Activated T-helper 9 cell treated with anti-CD3 and anti-CD28 coated beads, Interleukin-2, amount 50 U/mL, for 16 hours (primary cell): ENCODE measurements at places on chromosomes 7 and 10.

DNA sequence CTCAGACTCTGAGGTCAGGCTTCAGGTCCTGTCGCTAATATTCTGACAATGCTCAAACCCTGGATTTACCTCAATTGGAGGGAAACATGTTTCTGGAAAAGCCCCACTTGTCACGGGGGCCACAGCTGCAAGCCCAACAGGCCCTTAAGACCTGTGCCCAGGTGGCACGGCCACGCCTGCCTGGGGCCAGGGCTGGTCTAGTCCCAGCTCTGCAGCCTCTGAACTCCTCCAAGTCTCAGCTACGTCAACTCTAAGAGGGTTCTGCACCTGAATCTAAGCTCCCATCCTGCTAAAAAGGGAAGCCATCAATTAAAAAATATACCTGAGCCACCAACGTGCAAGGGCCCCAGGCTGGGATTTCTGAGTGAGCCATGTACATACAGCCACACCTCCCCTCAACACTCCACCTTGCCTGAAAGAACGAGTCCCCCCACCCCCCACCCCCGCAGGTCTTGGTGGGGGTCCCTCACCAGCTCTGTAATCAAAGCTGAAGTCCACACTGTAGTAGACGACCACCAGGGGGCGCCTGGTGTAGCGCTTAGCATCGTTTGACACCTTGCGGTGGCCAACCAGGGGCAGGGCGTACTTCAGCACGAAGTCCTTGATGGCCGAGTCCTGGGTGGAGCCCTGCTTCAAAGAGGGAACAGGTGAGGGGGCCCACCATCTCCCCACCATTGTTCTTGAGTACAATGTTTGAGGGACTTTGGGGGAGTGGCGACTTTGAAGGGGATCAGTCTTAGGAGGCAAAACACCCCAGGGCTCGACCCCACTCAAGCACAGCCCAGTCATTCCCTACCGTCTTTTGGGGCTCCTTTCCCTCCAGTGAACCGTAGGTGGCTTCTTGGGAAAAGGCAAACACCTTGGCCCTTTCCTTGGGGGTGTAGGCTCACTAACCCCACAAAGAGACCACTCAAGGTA lies 22.6 kb downstream of the PDIA4 start:
- peak; percentile 73 for DNase-seq

DNA sequence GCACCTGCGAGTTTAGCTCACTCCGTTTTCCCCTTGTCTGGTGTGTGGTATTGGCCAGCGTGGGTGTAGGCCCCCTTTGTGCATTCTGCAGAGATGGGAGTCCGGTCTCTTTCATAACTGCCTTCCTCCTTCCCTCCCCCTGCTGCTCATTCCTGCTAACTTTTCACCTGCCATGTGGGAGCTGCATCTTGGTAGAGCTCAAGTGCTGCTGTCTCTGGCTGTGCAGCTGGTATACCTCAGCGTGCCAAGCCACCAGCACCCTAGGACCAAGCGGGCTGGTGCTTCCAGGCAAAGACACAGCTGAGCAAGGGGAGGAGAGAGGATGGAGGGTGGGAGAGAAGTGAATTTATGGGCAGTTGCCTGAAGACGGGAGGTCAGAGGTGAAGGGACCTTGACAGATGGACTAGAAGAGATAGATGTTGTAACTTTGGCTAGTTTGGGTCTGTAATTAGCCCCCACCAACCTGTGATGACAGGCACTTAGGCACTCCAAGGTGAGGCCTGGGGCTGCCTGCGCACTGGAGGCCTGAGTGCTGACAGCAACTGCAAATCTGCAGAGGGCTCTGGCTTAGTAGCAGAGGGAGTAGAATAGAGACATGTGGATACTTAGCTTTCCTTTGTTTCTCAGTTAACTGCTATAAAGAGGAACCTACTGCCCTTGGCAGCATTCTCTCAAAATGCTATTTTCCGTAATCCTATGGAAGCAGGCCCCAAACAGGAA lies 148.8 kb upstream of the AGK start:
- DNase-seq = no peak

DNA sequence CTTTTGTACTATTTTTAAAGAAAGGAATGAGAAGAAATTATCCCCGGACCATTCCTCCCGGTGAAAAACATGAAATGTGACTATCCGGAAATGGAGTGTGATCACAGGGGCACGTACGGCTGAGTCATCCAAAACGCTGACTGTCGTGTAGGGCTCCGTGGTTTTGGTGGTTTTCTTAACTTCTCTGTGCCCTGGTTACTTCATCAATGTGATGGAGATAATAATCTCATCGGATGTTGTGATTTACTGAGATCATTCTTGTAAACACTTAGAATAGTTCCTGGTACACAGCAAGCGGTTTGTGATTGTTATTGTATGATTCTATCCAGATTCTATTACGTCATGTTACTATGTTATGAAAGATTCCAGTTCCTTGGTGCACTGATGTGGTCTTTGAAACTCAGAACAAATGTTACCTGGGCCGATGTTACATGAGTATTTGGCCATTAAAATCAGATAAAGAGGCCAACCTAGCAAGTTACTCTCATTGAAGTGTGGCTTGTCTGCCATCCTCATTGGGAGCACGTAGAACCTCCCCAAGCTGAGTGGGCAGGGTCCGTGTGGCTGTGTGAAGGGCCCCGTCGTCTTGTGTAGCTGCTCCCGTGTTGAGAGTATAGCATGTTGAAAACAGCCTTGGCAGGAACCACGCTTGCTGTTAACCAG lies 99.5 kb downstream of the CAMK1D start:
- peak; percentile 68 for DNase-seq

GRCh38 chr7:30841801-30842541 lies 69.7 kb upstream of the AQP1 start:
- DNase-seq = no peak

GRCh38 chr10:118986815-118987790 lies 42.4 kb upstream of the NANOS1 start:
- no peak for DNase-seq

DNA sequence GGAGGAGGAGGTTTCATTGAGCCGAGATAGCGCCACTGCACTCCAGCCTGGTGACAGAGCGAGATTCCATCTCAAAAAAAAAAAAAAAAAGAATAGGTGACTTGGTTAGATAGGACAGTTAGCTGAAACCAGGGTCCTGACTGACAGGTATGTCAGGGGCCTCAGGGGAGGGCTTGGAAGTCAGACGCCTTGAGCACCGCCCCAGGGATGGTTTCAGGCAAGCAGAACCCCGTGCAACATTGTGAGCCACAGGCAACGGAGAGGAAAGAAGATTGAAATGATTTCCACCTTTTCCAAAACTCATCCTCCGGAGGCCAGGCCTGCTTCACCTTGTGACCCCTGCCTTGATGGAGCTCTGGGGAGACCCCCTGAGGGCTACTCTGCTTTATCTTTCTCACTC lies 8.6 kb downstream of the UCMA start:
- no peak for DNase-seq

DNA sequence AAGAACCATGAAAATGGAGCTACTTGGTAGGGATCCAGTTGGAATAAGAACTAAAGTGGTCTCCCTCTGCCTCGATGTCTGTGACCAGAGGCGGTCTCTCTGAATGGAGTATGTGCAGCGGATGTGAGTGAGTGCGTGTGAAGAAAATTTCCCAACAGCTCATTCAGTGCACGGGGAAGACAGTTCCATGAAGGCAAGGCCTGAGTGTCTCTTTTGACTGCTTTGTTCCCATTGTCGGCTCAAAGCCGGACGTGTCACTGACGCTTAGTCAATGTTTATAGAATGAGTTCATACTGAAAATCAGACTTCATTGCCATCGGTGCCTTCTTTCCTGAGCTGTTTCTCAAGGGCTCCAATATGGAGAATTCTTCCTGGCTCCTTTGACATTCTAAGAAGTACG lies 55.3 kb upstream of the GRB10 start:
- DNase-seq = no peak

DNA sequence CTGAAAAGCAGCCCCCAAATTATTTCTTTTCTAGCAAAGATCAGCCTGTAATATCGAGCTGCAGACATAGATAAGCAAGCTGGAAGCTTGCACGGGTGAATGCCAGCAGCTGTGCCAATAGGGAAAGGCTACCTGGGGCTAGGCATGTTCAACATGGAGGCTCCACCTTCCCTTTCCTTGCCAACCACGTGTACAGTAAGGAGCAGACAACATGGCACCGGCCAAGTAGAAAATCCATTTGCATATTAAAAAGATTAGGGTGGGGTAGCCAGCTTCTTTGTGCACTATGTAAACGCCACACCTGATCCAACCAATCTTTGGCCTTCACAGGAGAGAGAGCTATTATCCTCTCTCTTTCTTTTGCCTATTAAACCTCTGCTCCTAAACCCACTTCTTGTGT lies 56.7 kb upstream of the SEPHS1 start:
- DNase-seq = no peak

- DNase-seq = no peak
These were observed 150.2 kb upstream of the CACNA2D1 start for GRCh38 chr7:82593780-82594179.

- no peak for DNase-seq
These were observed 44.5 kb downstream of the FOXK1 start for GRCh38 chr7:4726566-4726965.

DNA sequence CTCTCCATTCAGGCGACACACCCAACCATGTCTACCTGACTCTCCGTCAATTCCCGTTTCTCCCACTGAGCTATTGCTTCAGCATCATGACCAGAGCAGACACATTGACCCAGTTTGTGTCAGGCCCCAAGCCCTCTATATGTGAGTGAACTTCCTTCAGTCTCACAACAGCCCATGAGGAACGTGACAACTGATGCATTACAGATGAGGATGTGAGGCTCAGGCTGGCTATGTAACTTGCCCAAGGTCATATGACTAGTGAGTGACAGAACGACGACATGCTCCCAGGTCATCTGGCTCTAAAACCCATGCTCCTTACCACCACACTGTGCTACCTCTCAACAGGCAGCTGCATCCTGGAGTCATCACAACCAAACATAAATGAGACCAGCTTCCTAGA lies 3.7 kb downstream of the TMEM140 start:
- no peak for DNase-seq

DNA sequence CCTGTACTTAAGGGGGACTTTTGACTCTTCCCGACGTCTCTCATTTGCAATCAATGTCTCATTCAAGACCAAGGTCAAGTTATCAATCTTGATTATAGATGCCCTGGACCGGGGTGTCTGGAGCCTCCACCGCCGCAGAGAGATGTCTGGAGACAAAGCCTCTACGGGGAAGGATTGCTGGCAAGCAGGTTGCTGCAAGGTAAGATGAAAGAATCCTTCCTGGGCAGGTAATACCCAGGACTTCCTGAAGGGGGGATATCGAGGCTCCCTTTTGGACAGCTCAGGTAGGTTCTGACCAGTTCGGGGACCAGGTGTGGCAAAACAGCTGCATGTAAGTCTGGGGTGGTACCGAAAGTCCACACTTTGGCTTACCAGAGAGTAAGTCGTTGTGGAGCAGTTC lies 12.5 kb upstream of the CUX1 start:
- DNase-seq = no peak

DNA sequence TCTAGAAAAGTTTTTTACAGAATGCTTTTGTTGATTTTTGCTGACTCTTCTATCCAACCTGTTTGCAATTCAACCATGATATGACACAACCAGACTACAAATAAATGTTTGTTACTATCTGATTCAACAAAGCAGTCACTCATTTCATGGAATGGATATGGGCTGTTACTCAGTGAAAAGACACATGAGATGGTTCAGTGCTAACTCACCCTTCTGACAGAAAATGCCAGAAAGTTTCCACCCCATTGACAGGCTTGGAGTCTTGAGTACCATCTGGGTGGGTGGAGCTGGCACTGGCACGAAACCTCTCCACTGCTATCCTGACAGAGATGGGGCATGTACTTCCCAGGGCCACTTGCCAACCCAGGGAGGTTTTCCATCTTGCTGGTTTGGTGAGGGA lies 39.5 kb downstream of the RBM28 start:
- no peak for DNase-seq

DNA sequence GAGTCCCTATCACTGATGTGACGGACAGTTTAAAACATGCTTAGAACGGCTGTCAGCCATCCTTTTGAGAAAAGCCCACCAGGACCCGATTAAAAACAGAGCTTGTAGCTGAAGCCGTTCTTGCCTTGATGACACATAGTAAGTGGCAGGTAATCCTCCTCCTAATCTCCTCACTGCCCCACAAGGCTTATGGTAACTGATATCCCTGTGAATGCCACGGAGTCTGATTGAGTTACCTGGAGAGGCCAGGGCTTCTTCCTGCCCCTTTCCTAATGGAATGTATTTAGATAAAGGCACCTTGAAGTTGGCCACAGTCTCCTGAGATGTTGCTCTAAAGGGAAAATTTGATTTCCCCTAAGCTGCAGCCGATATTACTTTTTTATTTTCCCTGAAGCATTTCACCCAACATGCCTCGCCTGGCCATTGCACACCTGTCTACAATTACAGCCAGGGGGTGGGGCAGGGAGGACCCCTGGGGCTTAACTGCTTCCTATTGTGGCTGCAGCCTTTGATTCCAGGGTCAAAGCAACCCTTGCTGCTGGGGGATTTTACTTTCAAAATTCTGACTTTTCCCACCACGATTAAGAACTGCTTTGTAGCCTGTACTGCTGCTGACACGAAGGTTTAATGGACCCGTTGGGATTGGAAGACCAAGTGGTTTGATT lies 169.0 kb upstream of the GPR26 start:
- no peak for DNase-seq

DNA sequence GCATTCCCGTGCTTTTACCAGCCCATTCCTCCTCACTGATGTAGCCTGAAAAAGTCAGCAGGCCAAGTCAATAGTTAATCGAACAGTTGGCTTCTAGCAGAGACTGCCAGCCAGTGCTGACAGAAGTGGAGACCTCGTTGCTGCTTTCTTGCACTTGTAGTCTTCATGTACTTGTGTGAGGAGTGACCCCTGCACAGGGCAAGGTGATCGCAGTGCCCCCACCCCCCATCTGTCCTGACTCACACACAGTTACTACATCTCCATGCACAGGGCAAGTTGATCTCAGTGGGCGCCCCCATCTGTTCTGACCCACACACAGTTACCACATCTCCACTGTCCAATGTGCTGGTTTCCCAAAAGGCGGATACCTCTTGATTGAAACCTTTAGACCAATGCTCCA lies 34.2 kb downstream of the C10orf71 start:
- DNase-seq = no peak

DNA sequence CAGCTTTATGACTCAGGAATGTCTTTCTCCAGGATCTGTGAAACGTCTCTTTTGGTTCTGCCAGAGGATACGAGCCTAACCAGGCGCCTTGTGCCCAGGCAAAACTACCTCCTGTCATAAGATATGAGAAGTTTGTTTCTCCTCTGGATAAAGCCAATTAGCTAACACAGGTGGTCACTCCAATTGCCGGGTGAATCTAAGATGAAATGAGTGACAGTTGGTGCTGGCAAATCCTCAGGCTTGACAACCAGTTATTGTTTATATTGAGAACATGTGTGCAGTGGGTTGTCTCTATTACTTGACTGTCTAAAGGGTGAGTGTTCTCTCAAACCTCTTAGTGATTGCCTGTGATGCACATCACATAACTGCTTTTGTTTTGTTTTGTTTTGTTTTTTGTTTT lies 449.1 kb downstream of the XPNPEP1 start:
- no peak for DNase-seq

DNA sequence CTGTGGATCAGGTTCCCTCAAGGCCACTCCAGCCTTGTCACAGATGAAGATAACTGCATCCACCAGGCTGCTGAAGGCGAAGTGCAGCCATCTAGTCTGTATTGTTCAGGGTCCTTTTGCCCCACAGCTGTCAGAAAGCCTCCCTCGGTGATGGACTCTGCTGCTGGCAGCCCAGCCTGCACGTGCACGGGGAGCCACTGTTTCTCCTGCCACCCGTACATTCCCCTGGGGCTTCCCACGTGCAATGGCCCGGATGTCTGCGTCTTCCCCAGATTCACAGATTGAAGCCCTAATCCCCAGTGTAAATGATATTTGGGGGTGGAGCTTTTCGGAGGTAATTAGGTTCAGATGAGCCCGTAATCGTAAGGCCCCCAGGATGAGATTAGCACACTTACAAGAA lies 46.6 kb upstream of the VIPR2 start:
- no peak for DNase-seq
